Stimulated activated CD8-positive, alpha-beta memory T cell treated with anti-CD3 and anti-CD28 coated beads, Interleukin-15, amount 100 ng/mL, for 48 hours (primary cell): ENCODE measurements at places on chromosomes 3 and 15.

DNA sequence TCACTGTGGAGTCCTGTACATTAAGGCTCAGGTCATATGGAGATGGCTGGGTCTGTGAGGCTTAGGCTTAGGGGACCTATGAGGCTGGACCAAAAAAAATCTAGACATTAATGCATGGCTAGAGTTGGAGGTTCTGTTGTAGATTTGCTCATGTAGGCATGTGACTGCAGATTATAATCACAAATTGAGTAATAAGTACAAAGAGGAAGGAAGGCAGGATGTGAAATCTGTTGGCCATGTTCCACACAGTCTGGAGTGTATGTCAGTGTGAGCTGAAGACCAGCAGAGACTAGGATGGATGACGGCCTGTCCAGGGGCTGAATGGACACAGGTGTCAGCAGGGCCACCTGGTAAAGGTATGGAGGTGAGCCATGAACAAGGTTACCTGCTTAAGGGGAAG lies at the start of gene ST3GAL6:
TSS of gene ST3GAL6 (plus strand) at position 265 of the 400 bp plus-strand sequence. CDS start 5,101 bp downstream, outside the sequence.
- no peak for DNase-seq

GRCh38 chr3:14502472-14502871 lies 37.7 kb downstream of the GRIP2 start:
- DNase-seq = no peak

DNA sequence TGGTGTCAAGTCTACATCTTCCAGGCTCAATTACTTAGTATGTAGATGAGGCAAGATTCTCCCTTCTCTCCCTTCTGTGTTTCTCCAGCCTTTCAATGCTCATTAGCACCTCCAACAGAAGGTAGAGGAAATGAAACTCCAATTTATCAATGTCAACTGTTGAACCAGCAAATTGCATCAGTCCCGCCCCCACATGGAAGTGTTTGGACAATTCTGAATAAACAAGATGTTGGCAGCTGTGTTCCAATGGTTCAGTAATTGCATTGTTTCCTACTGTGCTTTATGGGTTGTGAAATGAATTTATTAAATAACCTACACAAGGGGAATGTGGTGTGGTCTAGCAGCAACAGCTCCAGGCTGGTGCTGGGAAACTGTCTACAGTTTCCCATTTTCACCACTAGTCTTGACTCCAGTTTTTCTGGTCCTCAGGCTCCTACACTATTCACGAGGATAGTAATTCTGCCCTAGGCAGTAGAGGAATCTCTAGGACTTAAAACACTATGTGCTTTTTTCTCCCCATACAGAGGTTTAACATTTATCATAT lies 91.9 kb downstream of the MB21D2 start:
- no peak for DNase-seq

GRCh38 chr15:94229591-94230369 lies 1.6 kb upstream of the MCTP2 start:
- peak; percentile 52 for DNase-seq

GRCh38 chr15:85296615-85297402 lies 83.6 kb upstream of the AKAP13 start:
- peak; percentile 30 for DNase-seq

- DNase-seq = no peak
Measured at GRCh38 chr3:38574411-38575278, 74.8 kb downstream of the SCN5A start.

- DNase-seq = no peak
Measured at GRCh38 chr3:9213019-9213634, 36.3 kb downstream of the SRGAP3 start.

GRCh38 chr3:68963891-68964290 lies 31.5 kb upstream of the TAFA4 start:
- no peak for DNase-seq

DNA sequence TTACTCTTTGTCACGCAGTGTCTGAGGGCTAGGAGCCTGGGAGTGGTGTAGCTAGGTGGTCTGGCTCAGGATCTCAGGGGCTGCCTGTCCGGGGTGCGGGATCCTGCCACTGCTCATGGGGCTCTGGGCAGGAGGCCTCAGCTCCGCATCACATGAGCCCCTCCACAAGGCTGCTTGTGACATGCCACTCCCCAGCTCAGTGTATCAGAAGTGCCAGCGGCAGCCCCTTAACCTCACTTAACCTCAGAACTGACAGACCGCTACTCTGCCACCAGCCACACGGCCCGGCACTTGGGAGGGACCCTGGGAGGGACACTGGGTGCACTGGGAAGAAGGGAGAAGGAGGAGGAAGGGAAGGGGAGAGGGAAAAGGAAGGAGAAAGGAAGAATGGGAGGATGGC lies 87.9 kb downstream of the FBLN2 start:
- no peak for DNase-seq

GRCh38 chr3:142664311-142664710 lies 59.5 kb upstream of the TRPC1 start:
- DNase-seq = no peak

GRCh38 chr15:92040350-92040749 lies 186.8 kb downstream of the SLCO3A1 start:
- DNase-seq = no peak

DNA sequence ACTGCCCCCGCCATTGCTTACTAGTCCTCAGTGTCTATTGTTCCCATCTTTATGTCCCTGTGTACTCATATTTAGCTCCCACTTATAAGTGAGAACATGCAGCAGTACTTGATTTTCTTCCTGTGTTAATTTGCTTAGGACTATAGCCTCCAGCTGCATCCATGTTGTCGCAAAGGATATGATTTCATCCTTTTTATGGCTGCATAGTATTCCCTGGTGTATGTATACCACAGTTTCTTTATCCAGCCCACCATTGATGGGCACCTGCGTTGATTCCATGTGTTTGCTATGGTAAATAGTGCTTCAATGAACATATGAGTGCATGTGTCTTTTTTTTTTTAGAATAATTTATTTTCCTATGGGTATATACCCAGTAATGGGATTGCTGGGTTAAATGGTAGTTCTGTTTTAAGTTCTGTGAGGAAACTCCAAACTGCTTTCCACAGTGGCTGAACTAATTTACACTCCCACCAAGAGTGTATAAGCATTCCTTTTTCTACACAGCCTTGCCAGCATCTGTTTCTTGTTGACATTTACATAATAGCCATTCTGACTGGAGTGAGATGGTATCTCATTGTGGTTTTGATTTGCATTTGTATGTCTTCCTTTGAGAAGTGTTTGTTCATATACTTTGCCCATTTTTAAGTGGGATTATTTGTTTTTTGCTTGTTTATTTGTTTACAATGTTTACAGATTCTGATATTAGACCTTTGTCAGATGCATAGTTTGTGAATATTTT lies 53.7 kb downstream of the GALK2 start:
- no peak for DNase-seq

GRCh38 chr3:131338948-131339640 lies 42.5 kb upstream of the NUDT16 start:
- no peak for DNase-seq

GRCh38 chr3:194054540-194054939 lies 81.4 kb upstream of the HES1 start:
- no peak for DNase-seq

GRCh38 chr3:34582055-34582454 lies 783.6 kb downstream of the PDCD6IP start:
- DNase-seq = no peak

- DNase-seq = no peak
Measured at GRCh38 chr15:29998033-29998432, 84.7 kb upstream of the GOLGA8J start.

DNA sequence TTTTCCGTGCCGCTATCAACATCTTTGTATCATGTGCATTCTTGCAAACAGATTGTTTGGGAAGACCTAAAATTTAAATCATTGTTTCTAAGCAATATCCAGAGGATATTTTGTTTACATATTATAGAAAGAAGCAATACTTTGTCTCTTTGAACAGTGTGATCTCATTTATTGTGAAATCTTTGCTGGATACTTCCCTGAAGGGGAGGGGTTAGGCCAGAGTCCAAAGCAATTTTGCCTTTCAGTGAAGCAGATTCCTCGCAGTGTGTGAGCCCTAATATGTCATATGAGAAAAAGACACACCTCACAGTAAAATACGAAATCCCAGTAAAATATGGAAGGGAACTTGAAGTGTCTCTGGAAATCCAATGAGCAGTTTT lies 158.7 kb upstream of the SLCO3A1 start:
- no peak for DNase-seq

GRCh38 chr15:69490356-69491037 lies 37.9 kb downstream of the RPLP1 start:
- no peak for DNase-seq

- no peak for DNase-seq
Measured at GRCh38 chr3:23867400-23867799, 49.4 kb downstream of the NKIRAS1 start.

DNA sequence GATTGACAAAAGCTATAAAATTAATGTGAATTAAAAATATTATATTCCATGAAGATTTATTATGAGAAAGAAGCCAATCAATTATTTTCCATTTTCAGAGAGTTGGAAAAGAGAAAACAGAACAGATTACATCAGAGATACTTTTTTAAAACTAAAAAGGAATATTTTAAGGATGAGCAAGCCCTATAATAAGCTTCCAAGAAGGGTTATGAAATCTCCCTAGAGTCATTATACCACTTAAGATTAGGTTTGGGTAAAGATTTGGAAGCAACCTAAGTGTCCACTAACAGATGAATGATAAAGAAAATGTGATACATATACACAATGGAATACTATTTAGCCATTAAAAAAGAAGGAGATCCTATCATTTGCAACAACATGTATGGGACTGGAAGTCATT lies 51.6 kb upstream of the FSIP1 start:
- DNase-seq = no peak

DNA sequence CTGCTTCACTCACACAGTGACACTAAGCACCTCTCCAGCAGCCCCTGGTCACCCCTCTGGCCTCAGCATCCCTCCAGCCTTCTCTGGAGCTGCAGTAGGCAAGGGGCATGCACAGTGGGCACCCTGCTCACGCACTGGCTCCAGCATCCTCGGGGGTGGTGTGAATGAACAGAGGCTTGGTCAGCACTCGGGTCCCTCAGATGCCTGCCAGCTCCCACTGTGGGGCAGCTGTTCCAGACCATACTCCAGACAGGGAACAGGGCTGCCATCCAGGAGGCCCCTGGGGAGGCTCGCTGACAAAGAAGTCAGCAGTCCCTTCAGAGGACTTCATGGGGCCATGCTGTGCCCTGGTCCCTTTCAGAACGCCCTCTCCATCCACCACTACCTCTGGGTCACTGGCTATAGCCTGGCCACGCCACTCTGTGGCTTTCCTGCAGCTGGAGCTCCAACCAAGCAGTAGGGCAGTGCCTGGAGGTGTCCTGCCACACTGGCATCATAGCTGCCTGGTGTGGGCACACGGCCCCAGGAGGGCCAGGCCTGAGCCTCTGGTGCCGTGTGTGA lies 26.3 kb downstream of the ALS2CL start:
- DNase-seq = no peak

- no peak for DNase-seq
Measured at GRCh38 chr15:96344706-96345559, 14.4 kb downstream of the NR2F2 start.

DNA sequence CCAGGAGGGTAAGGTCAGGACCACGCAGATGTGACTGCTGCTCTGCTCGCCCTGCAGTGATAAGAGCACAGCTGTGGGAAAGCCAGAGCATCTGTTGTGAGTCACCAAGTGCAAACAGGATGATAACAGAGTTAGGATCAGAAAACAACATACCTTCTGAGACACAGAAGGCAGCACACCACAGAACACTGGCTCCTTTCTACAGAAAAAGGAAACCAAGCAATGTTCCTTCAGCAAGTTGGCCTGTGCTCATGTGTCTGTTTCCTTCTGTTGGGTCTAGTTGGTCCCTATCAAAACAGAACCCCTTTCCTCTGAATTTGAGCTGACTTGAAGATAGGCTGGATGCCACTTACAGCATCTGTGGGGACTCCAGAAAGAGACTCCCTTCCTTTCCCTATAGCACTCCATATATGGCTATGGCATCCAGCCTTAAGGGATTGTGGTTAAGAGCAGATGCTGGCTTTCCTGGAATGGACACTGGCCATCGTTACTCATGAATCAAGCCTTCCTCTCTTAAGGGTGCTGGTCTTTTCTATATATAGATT lies 440.7 kb upstream of the THBS1 start:
- no peak for DNase-seq

GRCh38 chr3:87121856-87122255 lies 105.3 kb upstream of the CHMP2B start:
- DNase-seq = no peak

- DNase-seq = no peak
Measured at GRCh38 chr15:26943866-26944265, 27.1 kb upstream of the GABRG3 start.

- no peak for DNase-seq
Measured at GRCh38 chr3:25427942-25428788, at the start of gene RARB. Gene RARB, plus strand, starts transcription at chr3:25428263. Its CDS starts 469 bp downstream, at chr3:25428732.

DNA sequence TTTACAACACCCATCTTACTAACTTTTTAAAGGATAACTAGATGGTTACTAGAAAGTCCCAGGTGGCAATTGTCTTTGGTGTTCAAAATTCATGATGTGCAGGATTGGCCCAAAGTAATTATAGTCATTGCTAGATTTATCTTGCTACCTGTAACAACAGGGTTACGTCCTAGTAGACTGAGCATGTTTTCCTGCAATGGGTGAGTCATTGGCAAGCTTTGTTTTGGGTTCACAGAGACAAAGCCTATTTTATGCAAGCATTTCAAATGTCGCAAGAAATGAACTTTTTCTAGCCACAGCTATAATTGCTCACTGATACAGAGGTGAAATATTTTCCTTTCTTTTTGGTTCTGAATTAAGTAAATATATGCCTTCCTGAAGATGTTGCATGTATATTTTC lies 267.6 kb downstream of the AGBL1 start:
- DNase-seq = no peak

DNA sequence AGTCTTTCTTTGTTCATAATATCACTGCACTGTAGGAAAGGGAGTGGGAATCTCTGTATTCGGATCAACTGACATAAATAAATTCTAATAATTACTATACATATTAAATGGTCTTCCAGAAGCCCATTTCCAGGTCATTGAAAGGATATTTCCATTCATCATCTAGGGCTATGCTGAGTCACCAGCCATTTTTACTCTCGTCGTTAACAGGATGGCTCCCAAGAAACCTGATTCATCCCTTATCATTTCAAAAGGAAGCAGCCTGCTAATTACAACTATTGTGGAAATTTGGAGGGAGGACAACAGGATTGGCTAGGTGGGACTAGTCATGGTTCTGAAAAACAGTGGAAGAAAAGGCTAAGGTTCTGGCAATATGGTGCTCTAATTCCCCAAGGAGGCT lies 13.6 kb downstream of the GMNC start:
- DNase-seq = no peak

DNA sequence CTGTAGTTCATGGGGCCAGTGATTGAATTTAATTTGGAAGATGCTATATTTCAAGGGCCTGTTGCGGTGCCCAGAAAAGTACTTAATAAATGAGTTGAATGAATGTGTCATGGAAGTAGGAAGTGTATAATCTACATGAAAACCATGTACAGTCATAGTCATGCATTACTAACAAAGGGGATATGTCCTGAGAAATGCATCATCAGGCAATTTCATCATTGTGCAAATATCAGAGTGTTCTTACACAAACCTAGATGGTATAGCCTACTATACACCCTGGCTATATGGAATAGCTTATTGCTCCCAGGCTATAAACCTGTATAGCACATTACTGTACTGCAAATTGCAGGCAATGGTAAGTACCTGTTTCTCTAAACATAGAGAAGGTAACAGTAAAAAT lies 10.7 kb upstream of the MYO5C start:
- no peak for DNase-seq
